ENCODE measurements at places on chromosomes 6 and 20.

DNA sequence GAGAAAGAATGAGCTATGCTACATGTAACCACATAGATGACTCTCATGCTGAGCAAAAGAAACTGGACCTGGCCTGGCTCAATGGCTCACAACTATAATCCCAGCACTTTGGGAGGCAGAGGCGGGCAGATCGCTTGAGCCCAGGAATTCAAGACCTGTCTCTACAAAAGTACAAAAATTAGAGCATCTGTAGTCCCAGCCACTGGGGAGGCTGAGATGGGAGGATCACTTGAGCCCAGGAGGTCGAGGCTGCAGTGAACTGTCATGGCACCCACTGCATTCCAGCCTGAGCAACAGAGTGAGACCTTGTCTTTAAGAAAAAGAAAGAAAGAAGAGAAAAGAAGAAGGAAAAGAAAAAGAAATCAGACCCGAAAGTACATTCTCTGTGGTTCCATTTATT, 41.7 kb downstream of the NCR2 start:
- no peak for DNase-seq

DNA sequence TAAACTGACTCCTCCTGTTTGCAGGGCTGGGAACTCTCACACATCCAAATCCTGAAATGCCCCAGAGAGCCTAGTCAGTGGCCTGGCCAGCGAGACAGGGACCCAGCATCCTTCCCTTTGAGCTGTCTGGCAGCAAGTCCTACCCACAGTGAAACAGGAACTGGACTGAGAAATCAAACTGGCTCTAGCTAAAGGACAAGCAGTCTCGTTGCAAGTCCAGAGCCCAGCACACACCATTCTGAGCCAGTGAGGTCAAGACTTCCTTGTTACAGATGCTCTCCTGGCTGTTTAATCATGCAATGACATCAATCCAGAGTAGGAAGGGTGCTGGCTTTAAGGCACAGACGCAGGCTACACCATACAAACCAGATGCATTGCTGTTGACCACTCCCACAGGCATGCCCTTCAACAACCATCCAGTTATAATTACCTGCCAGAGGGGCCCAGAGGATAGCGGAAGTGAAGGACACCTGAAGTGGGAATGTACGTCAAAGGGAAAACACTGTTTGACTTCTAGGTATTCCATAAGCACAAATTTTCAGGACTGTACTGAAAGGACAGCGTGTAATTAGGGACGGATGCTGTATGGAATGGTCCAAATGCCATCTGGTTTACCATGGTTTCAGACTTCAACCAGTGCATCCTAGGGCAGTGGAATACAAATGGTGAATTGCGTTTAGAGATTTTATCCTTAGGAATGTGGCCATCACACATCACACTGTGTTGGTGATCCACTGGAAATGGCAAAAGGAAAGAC, 114.4 kb downstream of the SLC23A2 start:
- no peak for DNase-seq

- DNase-seq, result no peak
Measured at GRCh38 chr6:12636336-12636735, 80.2 kb upstream of the PHACTR1 start.

- DNase-seq, result no peak
Measured at GRCh38 chr6:11111769-11112437, 378 bp upstream of the ERVFRD-1 start.

DNA sequence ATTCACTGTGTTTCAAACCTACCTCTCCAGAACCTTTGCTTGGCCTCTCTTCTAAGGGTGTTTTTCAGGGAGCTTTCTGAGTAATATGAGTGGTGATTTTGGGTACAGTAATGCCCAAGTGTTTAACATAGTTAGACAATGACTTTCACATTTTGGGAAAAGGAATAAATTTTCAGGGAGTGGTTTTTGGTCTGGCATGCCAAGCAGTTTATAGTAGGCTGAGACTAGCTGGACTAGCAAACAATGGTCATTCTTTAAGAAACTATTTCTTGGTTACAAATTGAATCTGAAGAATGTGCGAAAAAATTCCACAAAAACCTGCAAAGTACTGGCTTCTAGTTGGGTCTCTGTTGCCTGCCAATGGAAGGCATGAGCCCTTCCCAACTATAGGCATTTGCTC, 15.4 kb downstream of the FNDC1 start:
- no peak for DNase-seq

- DNase-seq, result no peak
Measured at GRCh38 chr6:119627908-119628669, 278.5 kb upstream of the MAN1A1 start.

- no peak for DNase-seq
Measured at GRCh38 chr6:17413313-17413750, 19.9 kb downstream of the CAP2 start.

GRCh38 chr6:36094753-36095496, 35.4 kb upstream of the MAPK13 start:
- peak; percentile 87 for DNase-seq

GRCh38 chr6:125944896-125945295, 11.7 kb upstream of the HINT3 start:
- no peak for DNase-seq

DNA sequence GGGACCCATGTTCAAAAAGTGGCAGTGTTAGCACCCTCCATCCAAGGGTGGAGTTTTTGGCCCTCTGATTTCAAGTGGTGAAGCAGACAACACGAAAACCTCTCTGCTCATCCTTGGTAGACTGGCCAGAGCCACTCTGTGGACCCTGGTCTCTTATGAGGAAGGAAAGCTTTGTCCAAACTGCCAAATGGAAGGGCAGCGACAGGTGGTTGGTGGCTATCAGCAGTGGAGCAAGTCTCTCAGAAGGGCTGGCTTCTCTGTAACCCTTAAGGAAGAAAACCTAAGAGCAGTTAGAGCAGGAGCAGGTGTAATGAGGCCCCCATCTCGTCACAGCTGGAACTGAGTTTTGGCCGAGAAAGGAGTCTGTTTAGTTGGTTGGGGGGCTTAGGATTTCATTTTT, 155.8 kb downstream of the SLC16A10 start:
- DNase-seq, result no peak

- peak; percentile 29 for DNase-seq
Measured at GRCh38 chr6:79868098-79868722, 79.1 kb downstream of the ELOVL4 start.

- no peak for DNase-seq
Measured at GRCh38 chr6:12474167-12475140, 184.3 kb downstream of the EDN1 start.

DNA sequence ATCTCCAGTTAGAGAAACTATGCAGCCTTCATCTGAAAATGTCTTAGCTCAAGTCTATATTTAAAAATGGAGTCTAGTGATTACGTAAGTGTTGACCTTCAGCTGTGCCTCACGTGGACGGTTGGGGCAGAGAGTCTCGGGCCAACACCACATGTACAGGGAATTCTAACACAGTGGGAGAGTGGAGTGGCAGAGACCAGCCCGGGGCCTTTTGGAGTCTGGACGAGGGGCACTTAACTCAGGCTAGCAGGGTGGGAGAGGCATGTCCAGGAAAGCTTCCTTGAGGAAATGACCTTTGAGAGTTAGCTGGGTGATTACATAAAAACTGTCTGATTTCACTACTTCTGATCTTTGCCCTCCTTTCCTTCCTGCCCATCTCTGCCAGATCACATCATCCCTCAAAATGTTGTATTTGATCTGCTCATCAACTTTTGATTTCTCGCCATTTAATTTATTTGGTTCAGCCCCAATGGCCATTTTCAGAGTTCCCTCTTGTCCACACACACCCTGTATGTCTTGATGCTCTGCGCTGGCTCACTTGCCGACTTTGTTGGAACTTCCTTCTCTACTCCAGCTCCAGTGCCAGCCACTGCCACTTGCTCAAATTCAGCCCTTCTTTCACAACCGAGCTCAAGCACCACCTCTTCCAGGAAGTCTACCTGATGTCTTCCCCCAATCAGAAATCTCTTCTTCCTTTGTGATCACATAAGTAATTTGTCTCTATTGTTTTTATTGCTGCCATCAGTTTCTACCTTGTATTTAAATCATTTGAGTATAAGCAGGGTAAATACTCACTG, 2.6 kb downstream of the ARMC2 start:
- DNase-seq, result no peak

DNA sequence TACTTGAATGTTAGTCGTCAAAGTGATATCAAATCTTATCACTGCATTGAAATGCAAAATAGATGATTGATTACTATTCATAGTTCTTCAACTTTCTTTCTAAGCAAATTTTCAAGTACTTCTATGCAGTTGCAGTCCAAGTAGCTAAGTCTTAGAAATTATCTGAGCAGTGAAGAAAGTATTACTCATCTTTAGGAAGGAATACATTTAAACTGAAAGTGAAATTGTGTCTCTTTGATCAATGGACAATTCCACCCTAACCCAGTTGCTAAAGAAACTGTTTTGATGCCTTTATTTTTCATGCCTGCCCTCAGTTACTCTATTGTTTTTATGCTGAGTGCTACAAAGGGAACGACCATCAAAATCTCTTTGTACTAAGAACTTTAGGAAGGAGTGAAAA, 337.4 kb downstream of the GRIK2 start:
- DNase-seq, result no peak

GRCh38 chr6:143060354-143060805, 309 bp upstream of the AIG1 start:
- peak; percentile 74 for DNase-seq

Measured in stimulated activated CD4-positive, alpha-beta T cell treated with anti-CD3 and anti-CD28 coated beads, Interleukin-2, amount 100 ng/mL, for 24 hours (primary cell).